NCI-H460 (cell line): ENCODE measurements at places on chromosomes 7 and 10. TPM values are rescaled to one million over a fixed set of nuclear protein-coding genes. Genes with fewer than 3 reads are reported as not detected.

GRCh38 chr10:88788924-88789323, 13.6 kb upstream of the LIPM start:
- no peak for DNase-seq

GRCh38 chr7:99102809-99103690, 40.9 kb downstream of the SMURF1 start:
- no peak for DNase-seq

DNA sequence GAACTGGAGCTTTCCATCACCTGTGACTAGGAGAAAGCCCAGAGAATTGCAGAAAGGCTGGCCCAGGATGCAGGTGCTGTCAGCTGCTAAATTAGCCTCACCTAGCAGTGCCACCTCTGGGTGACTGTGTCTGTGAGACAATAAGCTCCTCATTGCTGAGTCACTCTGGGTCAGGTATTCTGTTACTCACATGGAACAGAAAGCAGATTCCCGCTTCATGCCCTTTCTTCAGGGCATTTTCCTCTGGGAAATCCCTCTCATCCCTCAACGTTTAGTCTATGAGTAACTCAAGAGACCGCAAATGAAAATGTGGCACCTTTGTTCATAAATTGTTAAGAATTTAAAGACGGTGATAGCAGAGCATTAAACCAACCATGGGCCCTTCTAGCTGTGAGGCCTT, 184.0 kb downstream of the ADAM12 start:
- no peak for DNase-seq

GRCh38 chr7:21948887-21949540, 3.3 kb upstream of the CDCA7L start:
- DNase-seq, result no peak

- DNase-seq, result no peak
Observed at GRCh38 chr7:135808206-135808605, 59.6 kb upstream of the FAM180A start.

- no peak for DNase-seq
Observed at GRCh38 chr10:15141136-15142054, 27.1 kb downstream of the NMT2 start.

DNA sequence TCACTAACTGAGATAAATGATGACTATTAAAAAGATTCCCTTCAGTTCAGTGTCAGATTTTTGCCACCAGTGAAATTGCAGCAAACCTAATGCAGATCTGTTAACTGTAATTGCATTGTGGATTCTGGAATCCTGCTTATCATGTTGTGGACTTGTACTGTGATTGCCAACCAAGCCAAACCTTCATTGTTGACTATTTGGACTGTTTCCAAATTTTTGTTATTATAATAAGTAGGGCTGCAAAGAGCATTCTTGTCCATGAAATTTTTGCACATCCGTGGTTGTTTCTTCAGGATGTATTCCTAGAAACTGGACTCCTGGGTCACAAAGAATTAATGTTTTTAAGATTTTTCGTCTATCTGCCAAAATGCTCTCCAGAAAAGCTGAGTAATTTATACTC, 281.6 kb upstream of the ZMIZ1 start:
- DNase-seq, result no peak

The ANKRD61 gene
- total RNA-seq, result 0.46 and 0.72 TPM in 2 replicates

The CWF19L1 gene
- total RNA-seq, result 45.3 and 49.8 TPM in 2 replicates
